Non-pigmented ciliary epithelial cell (primary cell): ENCODE measurements at places on chromosomes 7 and 10.

GRCh38 chr10:14396411-14397048 lies 65.8 kb upstream of the FRMD4A start:
- DNase-seq = no peak

GRCh38 chr10:114631666-114632417 lies 26.2 kb downstream of the ABLIM1 start:
- DNase-seq = no peak

- DNase-seq = no peak
Measured at GRCh38 chr10:9294865-9295264, 1240.4 kb downstream of the GATA3 start.

- DNase-seq = no peak
Measured at GRCh38 chr10:10056961-10057360, 960.7 kb upstream of the CELF2 start.

- DNase-seq = no peak
Measured at GRCh38 chr7:100641860-100642533, 645 bp upstream of the TFR2 start.

DNA sequence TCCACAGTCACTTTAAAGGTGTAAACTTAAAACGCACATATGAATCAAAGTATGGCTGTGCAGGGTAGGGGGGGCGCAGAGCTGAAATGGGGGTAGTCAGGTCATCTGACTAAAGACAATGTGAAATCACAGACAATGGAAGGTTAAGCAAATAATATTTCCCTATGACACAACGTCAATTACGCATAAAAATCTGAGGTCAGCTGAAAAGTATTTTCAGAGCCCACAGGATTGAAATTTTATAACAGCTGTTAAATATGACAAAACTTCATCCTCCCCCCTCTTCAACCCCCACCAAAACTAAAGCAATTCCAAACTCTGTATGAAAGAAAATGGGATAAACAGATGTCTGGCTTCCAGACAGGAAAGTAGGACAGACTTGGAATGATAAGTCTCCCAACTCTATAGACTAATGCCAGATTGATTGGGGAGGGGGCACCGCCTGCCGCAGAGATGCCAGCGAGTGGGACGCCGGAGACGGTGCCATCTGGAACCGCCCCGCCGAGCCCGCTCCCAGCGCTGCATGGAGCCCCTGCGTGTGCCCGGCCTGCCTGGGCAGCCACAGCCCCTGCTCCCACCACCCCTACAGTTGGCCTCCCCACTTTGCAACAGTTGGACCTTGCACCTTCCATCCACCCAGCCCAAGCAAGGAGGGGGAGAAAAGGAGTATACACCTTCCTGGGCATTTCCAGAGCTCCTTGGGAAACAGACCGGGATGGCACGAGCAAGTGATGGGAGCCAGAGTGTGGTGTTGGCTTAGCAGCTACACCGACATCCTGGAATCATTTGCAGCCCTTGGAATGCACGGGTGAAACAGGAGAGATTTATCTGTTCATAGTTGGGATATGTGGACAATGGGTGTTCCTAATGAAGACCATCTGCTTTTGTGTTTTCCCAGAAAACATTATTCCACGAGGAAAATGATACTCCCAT lies 10.7 kb downstream of the EBF3 start:
- DNase-seq = no peak

DNA sequence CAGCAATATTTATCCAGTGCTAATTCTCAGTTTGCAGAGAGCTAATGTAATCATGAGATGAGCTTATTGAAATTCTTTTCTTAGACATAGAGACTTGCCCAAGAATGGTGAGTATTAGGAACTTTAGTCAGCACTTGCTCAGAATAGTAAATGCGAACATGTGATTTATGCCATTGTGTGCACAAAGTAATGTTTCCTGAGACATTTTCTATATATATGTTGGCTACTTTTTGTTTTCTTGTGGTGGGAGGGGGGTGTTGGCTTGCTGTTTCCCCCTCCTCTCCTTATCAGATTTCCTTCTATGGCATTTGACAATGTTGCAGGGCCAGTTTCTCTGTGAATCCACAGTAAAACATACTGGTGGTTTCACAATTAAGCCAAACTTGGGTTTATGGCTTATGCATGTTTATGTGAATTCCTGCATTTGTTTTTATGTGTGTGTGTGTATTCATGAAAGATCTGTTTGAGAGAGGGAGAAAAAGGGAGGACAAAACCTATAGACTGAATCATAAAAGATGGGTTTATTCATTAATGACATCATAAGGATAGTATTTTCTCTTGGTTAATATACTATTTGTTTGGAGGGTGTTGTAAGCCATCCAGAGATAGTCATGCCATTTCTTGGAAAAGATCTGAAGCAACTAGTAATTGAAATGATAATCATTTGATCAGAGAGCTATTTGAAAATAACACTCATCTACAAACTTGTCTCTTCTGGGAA lies 36.3 kb downstream of the ARID5B start:
- DNase-seq = no peak

DNA sequence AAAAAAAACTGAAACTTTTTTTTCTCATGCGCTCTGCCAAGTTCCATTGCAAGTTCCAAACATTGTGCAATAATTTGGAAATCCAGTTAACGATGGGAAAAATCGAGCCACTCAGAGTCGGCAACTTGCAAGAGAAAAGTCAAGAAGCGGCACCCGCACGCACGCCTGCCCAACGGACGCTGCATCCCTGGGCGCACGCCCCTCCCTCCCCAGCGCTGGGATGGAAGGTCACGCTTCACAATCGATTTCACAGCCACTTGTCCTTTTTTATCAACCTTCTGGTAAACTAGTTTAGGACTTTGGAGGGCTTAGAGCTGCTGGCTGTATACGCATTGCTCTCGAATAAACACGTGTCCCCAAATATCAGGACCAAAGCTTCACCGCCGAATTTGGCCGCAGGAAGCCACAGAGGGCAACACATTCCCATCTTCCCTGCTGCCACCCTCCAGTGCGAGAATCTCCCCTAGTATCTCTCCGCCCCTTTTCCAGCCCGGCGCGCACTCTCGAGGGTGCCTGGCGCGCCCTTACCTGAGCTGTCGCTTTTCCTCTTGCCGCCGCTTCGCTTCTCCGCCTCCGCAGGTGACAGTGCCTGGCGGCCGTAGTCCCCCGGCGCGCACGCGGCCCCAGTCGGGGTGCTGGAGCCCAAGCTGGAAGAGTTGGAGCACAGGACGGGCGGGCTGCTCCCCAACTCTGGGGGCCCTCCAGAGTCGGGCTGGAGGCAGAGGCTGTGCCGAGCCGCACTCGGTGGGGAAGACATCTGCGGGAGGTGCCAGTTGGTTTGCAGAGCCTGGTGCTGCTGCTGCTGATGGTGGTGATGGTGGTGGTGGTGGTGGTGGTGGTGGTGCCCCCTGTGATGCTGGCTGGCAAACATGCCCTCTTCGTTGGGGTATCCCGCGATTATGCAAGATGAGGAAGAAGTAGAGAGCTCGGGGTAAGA lies 857 bp downstream of the MEOX2 start:
- no peak for DNase-seq

GRCh38 chr7:155038335-155038734 lies 31.8 kb upstream of the HTR5A start:
- DNase-seq = no peak

DNA sequence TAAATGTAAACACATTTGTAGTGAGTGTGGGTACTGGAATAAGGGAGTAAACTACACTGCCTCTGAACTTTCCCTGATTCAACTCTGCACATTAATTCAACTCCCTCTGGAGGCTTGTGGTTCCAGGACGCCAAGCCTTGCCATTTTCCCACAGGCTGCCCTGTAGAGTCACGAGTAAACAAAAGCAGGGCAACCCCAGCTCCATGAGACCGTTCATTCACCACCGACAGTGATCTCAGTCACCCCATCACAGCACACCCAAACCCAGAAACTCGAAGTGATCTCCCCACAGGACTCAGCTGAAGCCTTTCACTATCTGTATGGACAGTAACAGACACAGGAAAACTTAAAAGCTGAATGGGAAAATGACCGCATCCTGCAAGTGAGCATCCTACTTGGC lies 218.8 kb upstream of the FRMD4A start:
- DNase-seq = no peak

GRCh38 chr7:128045766-128046165 lies 14.5 kb upstream of the LRRC4 start:
- no peak for DNase-seq

DNA sequence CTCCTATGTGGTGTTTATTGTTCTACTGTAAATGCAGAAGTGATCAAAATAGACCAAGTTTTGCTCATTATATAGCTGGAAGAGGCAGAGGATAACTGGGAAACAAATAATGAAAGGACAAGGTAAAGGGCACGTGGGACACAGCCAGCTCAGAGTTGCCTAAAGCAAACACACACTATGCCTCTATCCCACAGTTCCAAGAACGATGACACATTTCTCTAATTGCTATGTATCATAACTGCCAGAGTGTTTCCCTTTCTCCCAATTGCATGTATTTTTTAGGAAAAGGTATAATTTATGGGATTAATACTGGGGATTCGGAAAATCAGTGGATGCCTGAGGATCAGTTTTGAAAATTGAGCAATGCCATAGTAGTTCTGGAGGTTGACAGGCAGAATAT lies 49.0 kb downstream of the CCDC71L start:
- DNase-seq = no peak

DNA sequence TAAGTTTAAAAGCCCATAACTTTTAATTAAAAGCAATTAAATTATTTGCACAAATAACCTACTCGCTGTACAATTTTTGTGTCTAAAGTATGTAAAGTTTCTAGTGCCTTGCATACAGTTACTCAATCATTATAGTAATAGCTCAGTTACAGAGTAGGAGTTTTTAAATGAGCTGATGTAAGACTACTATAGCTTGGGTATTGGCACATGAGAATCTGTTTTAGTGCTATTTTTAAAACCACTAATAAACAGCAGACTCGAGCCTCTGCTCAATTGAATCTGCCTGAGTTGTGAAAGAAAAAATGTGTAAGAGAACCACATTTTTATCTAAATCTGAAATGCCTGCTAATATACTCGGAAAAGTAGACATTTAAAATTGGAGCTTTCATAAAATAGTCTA lies 31.1 kb downstream of the CTNNA3 start:
- DNase-seq = no peak

DNA sequence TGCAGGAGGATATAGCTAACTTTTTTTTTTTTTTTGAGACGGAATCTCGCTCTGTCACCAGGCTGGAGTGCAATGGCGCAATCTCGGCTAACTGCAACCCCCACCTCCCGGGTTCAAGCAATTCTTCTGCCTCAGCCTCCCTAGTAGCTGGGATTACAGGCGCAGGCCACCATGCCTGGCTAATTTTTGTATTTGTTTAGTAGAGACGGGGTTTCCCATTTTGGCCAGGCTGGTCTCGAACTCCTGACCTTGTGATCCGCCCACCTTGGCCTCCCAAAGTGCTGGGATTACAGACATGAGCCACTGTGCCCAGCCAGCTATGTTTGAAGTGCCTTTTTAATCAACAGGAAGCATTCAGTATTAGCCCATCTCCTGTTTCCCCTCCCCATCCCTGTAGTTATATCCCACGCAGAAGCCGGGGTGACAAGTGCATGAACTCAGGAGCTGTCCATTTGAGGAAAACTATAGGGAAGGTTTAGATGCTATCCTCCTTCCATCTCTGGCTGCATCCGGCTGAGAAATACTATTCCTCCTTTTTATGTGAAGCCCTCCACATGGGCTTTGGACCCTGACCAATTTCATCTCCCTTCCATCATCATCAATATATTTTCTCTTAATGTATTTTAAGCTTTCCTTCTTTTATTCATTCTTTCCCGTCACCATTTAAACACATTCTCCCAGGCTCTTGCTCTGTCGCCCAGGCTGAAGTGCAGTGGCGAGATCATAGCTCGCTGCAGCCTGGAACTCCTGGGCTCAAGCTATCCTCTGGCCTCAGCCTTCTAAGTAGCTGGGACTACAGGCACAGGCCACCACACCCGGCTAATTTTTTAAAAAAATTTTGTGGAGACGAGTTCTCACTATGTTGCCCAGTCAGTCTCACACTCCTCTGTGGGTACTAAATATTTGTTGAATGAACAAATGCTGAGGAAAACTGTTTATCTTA lies 1.3 kb upstream of the POT1 start:
- no peak for DNase-seq

- peak; percentile 77 for DNase-seq
Measured at GRCh38 chr7:19708397-19709248, at the start of gene POLR1F. TSS of gene POLR1F (minus strand) at chr7:19709037. CDS start at chr7:19709016, 21 bp downstream.

GRCh38 chr10:123109466-123109865 lies 26.3 kb upstream of the HMX3 start:
- no peak for DNase-seq

GRCh38 chr7:134908289-134908688 lies 78.0 kb upstream of the AGBL3 start:
- no peak for DNase-seq

- peak; percentile 73 for DNase-seq
Measured at GRCh38 chr10:33215154-33215553, 119.3 kb downstream of the NRP1 start.

DNA sequence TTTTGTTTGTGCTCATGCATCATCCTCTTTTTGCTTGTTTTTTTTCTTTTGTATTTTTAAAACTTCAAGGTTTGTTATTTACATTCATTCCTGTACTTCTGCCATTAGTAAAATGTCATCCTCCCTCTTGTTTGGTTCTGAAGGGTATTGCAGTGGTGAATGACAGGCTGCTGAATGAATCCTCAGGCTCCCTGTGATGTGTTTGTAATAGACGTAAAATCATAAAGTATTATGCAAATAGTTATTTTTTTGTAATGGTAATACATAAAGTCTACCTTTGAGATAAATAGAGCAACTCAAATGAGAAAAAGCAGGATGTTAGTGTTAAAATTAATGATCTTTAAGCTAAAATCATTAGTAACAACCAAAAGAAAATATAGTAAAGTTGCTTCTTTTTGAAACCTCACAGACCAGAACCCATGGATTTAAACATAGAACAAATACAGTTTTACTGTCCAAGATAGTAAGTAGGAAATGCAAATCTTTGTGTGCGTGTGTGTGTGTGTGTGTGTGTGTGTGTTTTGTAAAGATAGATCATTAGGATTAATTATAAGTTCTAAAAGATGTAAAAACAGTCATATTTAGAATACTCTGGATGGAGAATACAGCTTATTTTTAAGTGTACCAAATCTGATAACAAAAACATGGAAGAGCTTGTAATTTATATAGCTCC lies 4.5 kb downstream of the GLCCI1 start:
- DNase-seq = no peak

GRCh38 chr7:150728609-150729008 lies 8.6 kb upstream of the GIMAP5 start:
- DNase-seq = no peak

GRCh38 chr7:50704844-50705243 lies 77.9 kb downstream of the GRB10 start:
- DNase-seq = no peak

- no peak for DNase-seq
Measured at GRCh38 chr10:19958787-19959186, 142.6 kb downstream of the PLXDC2 start.

DNA sequence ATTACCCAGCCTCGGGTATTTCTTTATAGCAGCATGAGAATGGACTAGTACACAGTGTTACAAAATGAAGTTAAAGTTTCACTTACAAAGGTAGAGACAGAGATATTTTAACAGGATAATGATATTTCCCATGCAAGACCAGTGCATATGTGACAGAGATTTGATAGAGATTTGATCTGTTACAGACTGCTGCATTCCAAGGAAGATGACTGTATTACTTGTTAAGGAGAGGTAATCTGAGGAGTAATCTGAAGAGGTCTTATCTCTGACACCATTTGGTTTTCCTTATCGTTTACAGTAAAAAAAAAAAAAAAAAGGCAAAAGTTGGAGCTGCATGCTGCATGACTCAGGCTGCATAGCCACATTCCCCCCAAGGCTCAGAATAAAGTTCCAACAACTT lies 289.6 kb downstream of the POM121L12 start:
- DNase-seq = peak; percentile 10
